ENCODE measurements at places on chromosomes 11 and 22.

GRCh38 chr11:125052047-125052446 lies 11.1 kb upstream of the SLC37A2 start:
- no peak for DNase-seq

DNA sequence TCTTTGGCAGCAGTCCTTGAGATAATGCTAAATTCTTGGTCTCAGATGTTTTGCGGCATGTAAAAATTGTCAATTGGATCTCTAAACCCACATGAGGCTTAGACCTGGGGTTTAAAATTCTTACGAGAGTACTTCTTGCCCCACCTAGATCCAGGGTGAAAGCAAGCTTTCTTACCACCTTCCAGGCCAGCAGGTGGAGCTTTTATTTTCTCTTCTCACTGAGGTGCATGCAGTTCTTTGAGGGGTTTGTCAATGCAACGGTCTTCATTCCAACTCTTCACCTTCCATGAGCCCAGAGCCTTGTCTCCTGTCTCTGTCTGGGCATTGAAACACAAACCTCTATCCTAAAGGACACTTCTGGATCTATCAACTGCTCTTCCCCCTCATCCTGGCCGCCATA lies 154.1 kb downstream of the MYO18B start:
- DNase-seq, result no peak

DNA sequence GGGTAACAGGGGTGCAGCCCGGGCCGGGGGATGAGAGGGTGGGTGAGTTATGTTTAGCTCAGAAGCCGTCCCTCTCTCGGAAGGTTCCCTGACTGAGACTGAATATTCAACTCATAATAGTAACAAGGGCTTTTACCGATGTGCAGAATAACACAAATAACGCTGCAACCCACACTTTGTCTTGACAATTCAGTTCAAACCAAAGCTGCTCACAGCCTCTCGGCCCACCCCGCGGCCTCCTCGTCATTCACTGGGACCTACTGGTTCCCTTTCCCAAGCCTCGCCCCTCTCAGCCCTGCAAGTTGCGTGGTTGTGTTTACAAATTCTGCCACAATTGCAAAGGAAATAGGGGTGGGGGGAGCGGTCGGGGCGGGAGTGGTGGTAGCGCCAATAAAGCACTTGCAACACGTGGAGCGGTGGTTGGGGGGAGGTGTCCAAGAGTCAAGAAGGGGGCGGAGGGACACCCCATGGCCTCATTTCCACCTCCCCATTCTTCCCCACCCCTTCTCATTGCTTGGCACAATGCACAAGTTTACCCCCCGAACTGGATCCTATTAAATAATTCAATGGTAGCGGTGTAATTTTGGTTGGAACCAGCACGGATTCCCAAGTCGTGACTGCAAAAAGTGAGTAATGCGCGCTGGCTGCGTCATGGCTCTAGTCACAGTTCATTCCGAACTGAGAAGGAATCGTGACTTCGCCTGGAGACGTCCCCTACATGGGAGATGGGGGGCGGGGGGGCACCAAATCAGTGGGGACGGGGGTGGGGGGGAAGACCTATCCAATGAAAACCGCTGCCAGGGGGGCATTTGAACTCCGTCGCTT lies 102.0 kb upstream of the HSD17B12 start:
- DNase-seq, result no peak

DNA sequence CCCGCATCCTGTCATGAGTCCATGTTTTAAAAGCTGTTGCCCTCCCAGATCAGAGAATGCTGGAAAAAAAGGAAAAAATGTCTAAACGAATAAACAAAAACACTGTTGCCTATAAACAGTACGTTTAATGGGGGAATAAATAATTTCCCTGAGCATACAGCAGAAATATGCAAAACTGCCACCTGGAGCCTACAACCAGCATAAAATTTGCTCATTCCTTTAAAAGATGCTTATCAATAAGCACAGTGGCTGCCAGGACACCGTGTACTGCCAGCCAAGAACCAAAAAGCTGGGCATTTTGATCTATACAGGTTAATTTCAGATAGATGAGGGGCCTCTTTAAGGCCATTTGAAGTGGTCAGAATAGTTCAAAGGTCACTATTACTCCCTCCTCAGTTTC lies 5.7 kb upstream of the CPT1A start:
- DNase-seq, result no peak

DNA sequence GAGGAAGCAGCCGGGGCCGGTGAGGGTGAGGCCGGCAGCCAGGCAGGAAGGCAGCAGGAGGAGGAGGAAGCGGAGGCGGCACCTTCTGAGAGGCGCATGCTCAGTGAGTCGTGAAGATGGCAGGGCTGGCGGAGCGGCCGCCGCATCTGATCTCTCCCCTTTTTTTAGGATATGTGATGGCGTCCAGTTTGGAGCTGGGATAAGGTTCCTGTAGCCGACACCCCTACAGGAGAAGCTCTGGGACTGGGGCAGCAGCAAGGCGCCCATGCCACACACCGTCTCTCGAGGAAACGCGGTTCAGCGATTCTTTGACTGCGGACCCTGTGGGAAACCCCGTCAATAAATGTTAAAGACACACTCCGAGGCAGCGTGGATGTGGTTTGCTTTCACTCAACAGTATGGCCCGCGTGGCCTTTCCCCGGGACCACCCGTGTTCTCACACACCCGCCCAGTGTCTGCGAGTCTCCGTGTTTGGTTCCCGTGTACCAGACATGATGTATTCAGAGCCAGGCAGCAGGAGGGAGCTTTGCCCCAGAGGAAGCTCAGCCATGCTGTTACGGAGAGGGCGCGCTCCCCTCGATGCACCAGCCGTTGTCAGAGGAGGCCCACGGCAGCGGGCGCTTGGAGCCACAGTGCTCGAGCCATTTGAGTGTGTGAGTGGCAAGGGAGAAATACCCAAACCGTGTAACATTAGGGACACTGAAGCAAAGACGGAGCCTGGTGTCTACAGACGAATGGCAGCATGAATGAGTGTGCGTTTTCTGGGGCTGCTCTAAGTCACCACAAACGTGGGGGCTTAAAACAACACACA lies 27.7 kb upstream of the PARVB start:
- peak; percentile 80 for DNase-seq

- no peak for DNase-seq
Observed at GRCh38 chr11:114847306-114847975, 169.1 kb downstream of the NXPE2 start.

DNA sequence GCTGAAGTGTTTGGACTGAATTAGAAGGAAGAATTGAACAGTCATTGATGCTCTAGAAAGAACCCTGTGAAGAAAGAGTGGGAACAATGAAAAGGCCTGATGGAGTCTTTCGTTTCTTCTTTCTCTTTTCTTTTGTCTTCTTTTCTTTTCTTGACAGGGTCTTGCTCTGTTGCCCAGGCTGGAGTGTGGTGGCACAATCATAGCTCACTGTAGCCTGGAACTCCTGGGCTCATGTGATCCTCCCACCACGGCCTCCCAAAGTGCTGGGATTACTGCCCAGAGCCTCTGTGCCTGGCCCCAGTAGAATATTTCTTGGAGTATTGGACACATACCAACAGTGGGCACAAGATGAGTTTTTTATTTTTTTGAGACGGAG lies 1.1 kb downstream of the FEN1 start:
- no peak for DNase-seq

DNA sequence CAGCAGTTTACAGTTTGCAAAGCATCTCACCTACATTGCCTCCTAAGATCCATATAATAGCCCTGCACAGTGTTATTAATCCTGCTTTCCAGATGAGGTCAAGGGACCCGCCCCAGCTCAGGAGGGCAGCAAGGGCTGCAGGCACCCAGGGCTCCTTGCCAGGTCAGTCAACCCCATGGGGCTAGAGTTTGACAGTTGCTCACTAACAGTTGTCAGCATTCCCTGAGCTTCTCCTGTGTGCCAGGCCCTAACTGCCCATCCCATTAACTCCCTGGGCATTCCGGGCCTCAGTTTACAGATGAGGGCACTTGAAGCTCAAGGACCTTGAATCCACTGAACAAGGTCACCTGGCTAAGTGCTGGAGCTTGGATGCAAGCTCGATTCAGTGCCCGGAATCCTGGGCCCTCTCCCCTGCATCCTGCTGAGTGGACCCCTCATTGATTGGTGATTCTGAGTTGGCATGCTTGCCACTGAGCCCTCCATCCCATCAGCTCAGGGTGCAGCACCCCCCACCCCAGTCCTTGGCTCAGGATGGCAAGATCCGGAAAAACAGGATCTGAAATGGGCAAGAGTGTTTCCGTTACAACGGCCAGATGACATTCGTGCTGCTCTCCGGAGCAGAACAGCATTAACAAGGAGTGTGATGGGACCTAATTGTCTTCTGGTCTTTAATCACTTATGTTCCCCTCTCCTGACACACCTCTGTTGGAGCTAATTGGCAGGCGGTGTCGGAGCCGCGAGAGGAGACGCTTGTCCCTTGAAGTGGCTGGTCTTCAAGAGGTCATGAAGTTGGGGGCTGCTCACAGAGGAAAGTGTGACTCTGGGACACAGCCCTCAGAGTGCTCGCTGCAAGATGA lies 87.4 kb upstream of the SHISAL1 start:
- DNase-seq, result no peak

- DNase-seq, result no peak
Observed at GRCh38 chr11:27029966-27030365, 10.6 kb upstream of the BBOX1 start.

GRCh38 chr11:78977009-78977408 lies 402.3 kb upstream of the NARS2 start:
- no peak for DNase-seq

- DNase-seq, result peak; percentile 81
Observed at GRCh38 chr11:94876645-94877442, 96.5 kb downstream of the CWC15 start.

DNA sequence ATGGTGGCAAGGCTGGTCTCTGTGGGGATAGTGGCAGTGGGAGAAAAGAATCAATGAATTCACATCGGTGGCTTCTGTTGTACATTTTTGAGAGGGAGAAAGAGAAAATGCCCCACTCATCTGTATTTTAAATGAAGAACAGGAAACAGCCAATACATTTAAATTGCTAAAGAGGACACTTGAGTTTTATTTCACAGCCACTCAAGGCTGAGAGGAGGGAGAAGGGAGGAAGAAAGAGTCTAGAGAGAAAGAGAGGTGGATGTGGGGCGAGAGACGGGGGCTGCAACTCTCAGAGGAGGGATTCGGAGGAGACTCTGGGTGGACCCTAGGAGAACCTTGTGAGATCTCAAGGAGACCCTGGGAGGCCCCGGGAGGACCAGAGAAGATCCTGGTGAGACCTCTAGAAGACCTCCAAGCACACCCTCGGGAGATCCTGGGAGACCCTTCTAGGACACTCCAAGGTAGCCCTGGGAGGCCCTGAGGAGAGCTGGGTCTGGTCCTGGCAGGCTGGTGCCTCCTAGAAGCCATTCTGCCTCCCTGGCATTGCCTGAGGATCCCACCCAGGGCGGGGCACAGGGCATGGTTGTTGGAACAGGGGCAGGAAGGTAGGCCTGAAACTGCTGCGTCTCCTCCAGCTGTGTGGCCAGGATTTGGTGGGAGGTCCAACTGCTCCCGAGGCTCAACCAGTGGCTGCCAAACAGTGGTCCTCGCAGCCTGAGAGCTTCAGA lies 91.0 kb upstream of the SHISAL1 start:
- no peak for DNase-seq
